Naive thymus-derived CD4-positive, alpha-beta T cell (primary cell): ENCODE measurements at places on chromosomes 12 and 14. TPM values are rescaled to one million over a fixed set of nuclear protein-coding genes. Genes with fewer than 3 reads are reported as not detected.

KERA gene
- total RNA-seq: not detected

DNA sequence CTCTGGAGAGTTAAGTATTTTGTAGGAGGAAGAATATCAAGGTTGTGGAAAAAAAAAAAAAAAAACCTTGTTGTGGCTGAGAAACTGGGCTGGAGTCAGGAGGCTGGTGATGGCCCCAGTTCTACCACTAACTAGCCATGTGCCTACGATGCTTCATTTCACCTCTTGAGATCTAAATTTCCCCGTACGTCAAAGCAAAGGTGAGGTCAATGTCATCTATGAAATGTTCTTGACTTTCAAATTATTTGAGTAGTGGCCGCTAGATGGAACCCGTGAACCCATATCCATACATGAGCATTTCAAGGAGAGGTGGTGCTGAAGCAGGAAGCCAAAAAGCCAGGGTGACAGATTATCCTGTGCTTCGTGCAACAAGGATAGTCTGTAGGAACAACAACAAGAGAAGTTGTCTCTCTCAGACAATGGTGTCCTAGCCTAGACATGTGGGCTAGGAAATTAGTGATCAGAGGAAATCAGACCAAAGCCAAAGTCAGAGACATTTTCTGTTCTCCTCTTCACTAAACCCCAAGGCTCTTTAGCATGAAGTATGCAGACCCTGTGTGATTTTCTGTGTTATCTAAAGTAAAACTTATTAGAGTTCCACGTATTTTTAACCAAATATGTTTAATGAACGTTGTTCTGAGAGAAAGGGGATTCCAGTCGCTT lies 95.5 kb upstream of the ETV6 start:
- no peaks in the 10 kb centered on the region for H3K36me3 ChIP-seq
- no peak overlapping the region for H3K4me3 ChIP-seq
- no peak for DNase-seq
- no peak overlapping the region for H3K27ac ChIP-seq

GRCh38 chr14:54337314-54337713 lies 59.5 kb upstream of the CDKN3 start:
- H3K27ac ChIP-seq: no peak overlapping the region
- H3K4me3 ChIP-seq: no peak overlapping the region
- H3K36me3 ChIP-seq: no peaks in the 10 kb centered on the region
- no peaks in the 10 kb centered on the region for H3K27me3 ChIP-seq

GRCh38 chr12:20508359-20508758 lies 140.0 kb downstream of the PDE3A start:
- H3K27ac ChIP-seq: no peak overlapping the region
- no peaks in the 10 kb centered on the region for H3K4me1 ChIP-seq
- H3K36me3 ChIP-seq: no peaks in the 10 kb centered on the region
- H3K27me3 ChIP-seq: no peaks in the 10 kb centered on the region
- DNase-seq: no peak

- no peak overlapping the region for H3K27ac ChIP-seq
- H3K27me3 ChIP-seq: no peaks in the 10 kb centered on the region
- no peak for DNase-seq
These were observed 25.5 kb upstream of the DTX1 start for GRCh38 chr12:113030875-113031525.

GRCh38 chr12:98870504-98870903 lies 225.4 kb downstream of the APAF1 start:
- H3K27ac ChIP-seq: no peak overlapping the region
- DNase-seq: no peak
- no peak overlapping the region for H3K4me3 ChIP-seq
- no peaks in the 10 kb centered on the region for H3K36me3 ChIP-seq
- no peaks in the 10 kb centered on the region for H3K4me1 ChIP-seq
- H3K27me3 ChIP-seq: no peaks in the 10 kb centered on the region
